CD4-positive, alpha-beta T cell treated with Interferon alpha-2 for 1 hour (primary cell): ENCODE measurements at places on chromosomes 4 and X.

- DNase-seq, result no peak
These were observed 288.0 kb downstream of the SH2D1A start for GRCh38 chrX:124634363-124634762.

GRCh38 chr4:71148545-71148944 lies 155.1 kb downstream of the DCK start:
- DNase-seq, result no peak

- DNase-seq, result no peak
These were observed 18.0 kb downstream of the PRSS48 start for GRCh38 chr4:151294833-151295496.

- DNase-seq, result no peak
These were observed at the start of gene RUFY3 for GRCh38 chr4:70721747-70722146. TSS of gene RUFY3 (plus strand) at chr4:70721964. CDS start at chr4:70722574, 610 bp downstream.

DNA sequence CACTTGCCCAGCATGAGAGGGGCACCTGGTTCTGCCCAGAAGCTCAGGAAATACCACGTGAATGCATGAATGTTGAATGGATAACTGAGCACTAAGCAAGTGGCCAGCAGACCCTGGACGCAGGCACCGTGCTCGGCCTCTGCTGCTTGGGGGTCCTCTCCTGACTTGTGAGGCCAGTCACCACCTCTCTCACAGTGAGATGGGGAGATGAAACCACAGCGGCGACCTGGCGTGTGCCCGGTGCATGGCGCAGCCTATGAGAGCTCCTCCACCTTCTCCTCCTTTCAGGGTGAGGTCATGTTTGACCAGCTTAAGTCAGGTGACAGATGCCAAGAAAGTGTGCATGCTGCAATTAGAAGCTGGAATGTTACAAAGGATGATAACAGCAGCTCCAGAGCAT lies 75.5 kb downstream of the HMX1 start:
- no peak for DNase-seq

DNA sequence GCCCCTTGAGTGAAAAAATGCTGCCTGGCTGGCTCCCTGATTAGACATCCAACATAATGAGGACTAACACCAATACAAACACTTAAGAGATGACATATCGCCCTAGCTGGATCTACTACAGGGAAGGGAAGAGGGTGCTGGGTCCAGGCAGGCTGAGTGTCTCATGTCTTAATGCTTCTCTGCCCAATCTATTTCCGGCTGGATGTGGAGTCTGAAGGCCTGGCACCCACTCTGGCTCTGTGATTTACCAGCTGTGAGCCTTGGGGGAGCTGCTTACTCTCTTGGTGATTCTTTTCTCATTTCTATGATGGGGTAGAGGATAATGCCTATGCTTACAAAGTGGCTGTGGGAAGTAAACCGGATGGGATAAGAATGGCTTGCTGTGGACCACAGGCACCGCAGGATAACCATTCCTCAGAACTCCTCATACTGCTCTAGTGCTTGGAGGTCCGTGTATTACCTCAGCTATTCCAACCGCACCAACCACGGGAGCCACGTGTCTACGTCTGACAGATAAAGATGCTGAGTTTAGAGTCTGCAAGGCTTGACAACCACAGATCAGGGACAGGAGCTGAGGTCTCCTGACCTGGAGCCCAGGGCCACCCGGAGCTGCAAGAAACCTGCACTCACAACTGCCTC lies 161.7 kb downstream of the AFAP1 start:
- DNase-seq, result no peak

GRCh38 chr4:72631296-72631695 lies 62.3 kb upstream of the ADAMTS3 start:
- DNase-seq, result no peak

DNA sequence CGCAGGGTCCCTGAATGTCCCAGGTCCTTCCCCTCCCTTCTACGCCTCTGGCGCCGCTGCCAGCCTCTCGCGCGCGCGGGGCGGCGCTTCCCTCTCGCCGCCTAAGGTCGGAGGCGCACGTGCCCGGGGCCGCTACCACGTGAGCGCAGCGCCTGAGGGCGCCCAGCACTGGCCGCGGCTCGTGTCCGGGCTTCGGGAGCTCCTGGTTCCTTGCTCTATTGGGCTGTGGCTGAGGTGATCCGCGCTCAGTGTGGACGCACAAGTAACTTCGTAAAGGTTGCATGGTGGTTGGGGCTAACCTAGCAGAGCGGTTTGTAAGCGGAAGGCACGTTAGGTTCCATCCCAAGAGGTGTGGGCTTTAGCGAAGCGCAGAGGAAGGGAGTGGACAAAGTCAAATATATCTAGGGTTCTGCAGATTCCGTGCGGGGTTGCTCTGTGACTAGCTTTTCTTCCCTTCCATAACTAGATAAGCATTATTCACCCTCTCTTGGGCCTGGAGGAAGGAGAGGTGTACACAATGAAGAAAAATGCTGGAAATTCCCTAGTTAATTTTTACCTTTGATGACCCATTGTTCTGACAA lies 1.8 kb downstream of the TLL1 start:
- no peak for DNase-seq

DNA sequence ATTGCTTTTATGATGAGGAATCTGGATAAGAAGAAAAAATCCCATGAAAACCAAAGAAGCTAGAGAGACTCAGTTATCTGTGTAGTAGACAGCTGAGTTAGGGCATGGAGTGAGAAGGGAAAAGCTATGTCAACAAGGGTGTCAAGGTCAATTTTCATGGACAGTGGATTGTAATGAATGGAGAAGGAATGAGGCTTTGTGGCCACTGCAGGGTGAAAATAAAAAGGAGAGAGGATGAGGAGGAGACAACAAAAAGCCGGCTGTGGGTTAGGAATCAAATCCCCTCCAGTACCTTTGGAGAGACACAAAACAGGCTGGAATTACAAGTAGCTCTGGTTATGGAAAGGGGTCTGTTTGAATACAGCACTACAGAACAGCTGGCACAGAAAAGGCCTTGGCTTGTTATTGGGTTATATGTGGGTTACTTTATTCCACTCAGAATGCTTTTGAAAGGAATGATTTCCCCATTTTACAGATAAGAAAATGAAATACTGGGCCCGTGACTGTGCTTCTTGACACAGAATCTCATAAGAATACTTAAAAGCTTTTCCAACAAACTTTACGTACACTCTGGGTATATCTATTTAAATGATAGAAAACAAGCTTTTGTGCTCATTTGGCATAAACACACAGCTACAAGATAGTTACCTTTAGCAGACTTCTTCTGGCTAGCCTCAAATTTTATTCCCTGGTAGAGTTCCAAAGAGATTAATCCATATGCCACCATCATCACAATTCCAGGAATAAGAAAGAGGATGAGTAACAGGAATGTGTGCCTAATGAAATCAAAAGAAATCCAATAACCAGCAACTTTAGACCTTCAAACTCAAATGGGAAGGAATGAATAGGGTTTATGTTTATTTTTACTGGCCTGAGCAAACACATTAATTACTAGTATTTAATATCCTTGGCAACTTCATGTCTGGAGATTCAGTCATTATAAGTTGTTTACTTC lies 7.5 kb downstream of the CCKAR start:
- no peak for DNase-seq

DNA sequence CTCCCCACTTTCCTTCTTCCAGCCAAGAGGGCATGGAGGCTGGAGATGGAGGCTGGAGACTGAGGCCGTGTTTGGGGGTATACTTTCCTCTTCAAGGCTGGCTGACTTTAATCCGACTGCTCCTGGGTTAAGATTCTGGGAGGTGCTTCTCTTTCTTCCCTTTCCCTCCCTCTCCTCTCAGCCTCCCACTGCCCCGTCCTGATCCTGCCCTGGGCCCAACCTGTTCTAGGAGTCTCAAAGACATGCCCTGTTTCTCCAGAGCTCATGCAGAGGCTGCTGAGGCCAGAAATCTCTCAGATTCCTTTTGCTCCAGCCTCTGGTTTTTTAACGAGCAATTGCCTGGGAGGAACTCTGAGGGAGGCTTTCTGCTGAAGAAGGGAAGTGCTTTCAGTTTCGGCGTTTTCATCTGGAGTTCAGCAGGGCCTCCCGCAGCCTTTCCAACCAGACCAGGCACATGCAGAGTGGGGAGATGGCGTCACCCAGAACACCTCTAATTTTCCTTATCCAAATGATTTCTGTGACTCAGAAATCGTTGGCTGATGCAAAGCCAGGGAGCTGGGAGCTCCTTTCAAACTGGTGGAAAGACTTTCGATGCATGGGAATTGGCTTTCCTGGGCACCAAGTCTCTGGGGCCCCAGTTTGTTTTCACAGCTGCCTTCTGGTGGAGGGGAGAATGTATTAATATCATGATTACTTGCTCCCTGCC lies 34.5 kb upstream of the FAM9C start:
- DNase-seq, result no peak

GRCh38 chrX:119735467-119735866 lies 22.9 kb upstream of the SOWAHD start:
- DNase-seq, result no peak

DNA sequence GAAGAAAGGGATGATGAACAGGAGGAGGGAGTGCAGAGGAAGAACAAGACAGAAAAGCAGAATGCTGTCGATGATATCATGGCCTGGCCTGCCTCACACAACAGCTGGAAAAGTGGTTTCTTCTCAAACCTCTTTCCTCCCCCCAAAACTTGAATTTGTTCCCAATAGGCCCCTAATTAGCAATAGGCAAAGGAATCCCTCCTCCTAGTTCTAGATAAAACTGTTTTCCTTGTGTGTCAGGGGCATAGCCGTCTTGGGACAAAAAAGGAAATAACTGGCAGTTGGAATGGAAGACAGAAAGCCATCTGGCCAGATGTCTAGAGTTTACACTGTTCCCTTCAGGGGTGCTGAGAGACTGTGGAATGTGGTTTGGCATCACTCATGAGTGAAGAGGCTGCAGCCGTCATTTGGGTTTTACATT lies 177.8 kb upstream of the C1QTNF7 start:
- DNase-seq, result no peak

- DNase-seq, result no peak
These were observed 105.9 kb upstream of the SCOC start for GRCh38 chr4:140267576-140267975.

GRCh38 chrX:149161435-149162088 lies 343.5 kb downstream of the IDS start:
- no peak for DNase-seq

GRCh38 chr4:19831644-19832285 lies 419.9 kb upstream of the SLIT2 start:
- DNase-seq, result no peak

- no peak for DNase-seq
These were observed 308.5 kb downstream of the ARHGAP24 start for GRCh38 chr4:85783483-85783882.

DNA sequence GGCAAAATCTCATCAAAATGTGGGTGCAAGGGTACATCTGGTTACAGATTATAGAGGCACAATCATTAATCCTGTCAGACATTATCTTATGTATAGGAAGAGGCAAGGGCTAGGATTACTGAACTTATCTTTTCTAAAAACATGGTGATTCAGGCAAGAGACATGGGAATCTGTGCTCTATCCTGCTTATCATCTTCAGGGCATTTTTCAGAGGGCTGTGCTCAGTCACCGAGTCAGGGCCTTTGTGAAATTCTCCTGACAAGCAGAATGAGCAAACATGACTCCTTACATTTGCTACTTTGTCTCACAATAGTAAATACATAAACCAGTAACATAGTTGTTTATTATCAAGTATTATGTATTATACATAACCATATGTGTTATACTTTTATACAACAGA lies 84.2 kb upstream of the KCTD8 start:
- DNase-seq, result no peak

- no peak for DNase-seq
These were observed 46.1 kb downstream of the SETD7 start for GRCh38 chr4:139509727-139510410.
